ENCODE measurements at places on chromosomes 5 and 9.

GRCh38 chr5:136020383-136021015 is 8.3 kb upstream of the TGFBI start:
- DNase-seq = no peak

DNA sequence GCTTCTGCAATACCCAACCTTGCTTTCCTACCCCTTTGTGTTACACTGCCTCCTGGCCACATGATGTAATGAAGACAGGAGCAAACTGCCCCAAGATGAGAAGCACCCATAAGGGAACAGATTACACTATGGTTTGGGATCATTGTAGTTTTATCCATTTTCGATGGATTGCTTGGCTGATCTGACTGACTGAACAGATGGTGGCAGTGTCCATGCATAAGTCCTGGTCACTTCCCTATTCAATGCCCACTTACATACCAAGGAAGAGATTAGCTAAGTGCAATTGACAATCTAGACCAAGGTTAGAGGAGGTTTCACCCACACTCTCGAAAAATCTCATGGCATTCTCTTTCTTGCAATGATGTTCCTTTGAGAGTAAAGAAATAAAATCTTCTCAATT is 319.9 kb downstream of the RAB3C start:
- DNase-seq = no peak

GRCh38 chr5:83036991-83037575 is 40.1 kb downstream of the TMEM167A start:
- no peak for DNase-seq

- DNase-seq = no peak
Observed at GRCh38 chr5:116525674-116526073, 48.9 kb downstream of the SEMA6A start.

DNA sequence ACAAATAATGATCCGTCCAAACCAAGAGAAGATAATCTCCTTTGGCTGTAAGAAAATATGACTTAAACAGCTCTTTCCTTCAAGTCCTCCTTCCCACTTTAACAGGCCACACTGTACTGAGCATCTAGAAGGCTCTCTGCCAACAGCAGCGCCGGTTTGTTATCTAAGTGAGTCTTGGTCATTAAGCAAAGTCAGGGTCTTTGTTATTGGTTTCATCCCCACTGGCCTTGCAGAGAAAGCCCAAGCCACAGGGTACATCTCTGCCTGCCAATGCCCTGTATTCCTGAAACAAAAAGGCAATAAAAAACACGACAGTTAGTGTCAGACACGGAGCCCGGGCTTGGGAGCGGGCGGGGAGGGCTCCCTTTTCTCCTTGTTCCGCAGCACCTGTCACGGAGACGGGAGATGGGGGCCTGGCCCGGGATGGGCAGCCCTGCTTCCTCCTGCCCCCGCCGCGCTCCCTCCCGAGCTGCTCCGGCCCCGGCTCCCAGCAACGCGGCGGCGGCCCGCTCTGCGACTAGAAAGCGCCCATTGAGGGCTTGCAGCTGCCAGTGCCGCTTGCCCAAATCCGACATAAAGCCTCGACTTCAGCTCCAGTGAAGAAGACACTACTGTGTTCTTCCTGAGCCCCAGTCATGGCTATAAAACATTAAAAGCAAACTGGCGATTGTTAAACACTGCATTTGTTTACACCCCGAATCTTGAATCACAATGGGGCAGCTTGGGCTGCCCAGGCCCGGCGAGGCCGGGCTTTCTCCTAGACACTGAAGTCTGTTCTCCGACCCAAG is 28.1 kb upstream of the PIK3R1 start:
- no peak for DNase-seq
